ENCODE measurements at places on chromosomes 5 and 9.

DNA sequence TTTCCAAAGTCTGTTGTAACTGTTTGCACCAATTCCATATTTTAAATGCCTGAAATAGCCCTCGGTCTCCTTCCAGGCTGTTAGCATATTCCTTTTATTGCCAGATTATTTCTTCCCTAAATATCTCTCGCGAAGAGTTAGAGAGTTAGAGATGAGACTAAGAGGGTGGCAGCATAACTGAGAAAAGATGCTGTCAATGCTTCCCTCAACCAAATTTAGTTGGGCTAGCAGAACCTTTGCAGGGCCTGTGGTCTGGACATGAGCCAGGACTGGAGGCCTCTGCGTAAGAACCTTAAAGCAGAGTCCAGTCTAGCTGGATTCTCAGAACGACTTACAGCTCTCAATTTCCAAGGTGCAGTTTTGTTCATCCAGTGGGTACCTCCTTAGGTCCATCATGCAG, 135.9 kb downstream of the GABRB2 start:
- H3K4me3 ChIP-seq = no peak overlapping the region
- no peaks in the 10 kb centered on the region for H3K27me3 ChIP-seq
- H3K4me1 ChIP-seq = no peaks in the 10 kb centered on the region
- no peaks in the 10 kb centered on the region for H3K36me3 ChIP-seq
- no peak for DNase-seq

DNA sequence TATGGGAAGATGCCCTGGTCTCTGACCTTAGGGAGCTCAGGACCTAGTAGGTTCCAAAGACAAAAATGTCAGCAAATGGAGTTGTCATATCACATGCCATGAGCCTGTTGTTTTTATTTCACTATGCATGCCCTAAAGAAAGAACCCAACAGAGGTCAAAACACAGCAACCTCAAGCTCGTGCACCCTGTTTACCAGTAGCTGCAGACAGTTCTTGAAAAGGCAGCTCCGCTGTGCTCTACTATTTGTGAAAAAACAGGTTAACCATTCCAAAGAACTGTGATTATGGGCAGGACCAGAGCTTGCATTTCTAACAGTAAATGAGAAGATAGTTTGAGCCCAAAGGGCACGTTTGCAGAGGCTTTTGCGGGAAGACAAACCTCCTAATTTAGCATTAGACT, 22.8 kb downstream of the ITK start:
- peak overlapping the region; percentile 70 for H3K27ac ChIP-seq
- no peak for DNase-seq
- H3K36me3 ChIP-seq = peaks cover 29% of the 10 kb centered on the region
- peaks cover 81% of the 10 kb centered on the region for H3K4me1 ChIP-seq

DNA sequence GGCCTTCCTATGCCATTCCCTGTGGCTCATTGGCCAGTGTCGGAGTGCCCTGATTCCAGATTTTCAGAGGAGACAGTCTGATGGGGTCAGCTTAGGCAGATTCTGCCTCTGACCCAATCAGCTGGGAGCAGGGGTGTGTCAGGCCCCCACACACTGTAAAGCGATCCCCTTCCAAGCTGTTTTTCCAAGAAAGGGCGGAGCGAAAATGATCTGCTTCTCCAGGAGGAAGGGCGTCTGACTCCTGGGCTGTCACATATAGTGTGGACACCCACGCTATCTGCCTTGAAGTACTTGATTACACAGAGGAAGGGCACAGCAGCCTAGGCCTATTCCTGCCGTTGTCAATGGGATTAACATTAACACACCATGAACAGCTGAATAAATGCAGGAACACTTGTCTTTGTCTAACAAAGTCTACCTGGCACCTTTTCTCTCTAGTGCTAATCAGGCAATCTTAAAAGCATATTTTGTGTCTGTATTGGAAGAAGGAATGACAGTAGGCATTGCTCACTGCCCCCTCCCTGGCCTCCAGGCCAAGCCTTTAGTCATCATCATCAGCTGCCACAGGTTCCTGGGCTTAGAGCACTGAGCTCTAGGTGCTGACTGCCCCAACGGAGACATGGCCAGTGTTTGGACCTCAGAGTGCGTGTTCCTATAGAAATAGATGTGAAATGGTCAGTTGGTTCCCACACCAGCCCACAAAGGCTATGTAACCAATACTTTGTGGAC, 218.7 kb downstream of the MELK start:
- no peak overlapping the region for H3K27ac ChIP-seq
- H3K36me3 ChIP-seq = no peaks in the 10 kb centered on the region
- H3K4me1 ChIP-seq = no peaks in the 10 kb centered on the region

GRCh38 chr5:124825250-124825982, 79.0 kb upstream of the ZNF608 start:
- H3K4me3 ChIP-seq = no peak overlapping the region
- H3K36me3 ChIP-seq = no peaks in the 10 kb centered on the region
- H3K27me3 ChIP-seq = no peaks in the 10 kb centered on the region
- no peak overlapping the region for H3K27ac ChIP-seq
- no peak for DNase-seq

GRCh38 chr9:68457803-68458202, 82.9 kb downstream of the TMEM252 start:
- no peak overlapping the region for H3K4me3 ChIP-seq
- DNase-seq = no peak
- H3K36me3 ChIP-seq = no peaks in the 10 kb centered on the region
- H3K27ac ChIP-seq = no peak overlapping the region
- no peaks in the 10 kb centered on the region for H3K27me3 ChIP-seq

DNA sequence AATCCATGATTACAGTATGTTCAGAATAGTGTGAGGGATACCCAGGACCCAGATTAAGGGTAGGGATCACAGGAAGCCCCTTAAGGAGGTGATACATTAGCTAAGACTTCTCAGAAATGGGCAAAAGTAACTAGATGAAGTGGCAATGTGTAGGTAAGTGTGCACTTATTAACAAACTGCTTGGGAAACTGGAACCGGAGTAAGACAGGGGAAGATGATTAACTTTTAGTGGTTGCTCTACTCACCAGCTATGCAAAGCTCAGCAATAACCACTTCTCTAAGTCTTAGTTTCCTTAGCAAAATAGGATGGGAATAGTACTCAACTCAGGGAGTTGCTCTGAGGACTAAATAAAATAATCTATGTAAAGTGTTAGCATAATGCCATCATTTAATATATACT, 182.2 kb downstream of the MCTP1 start:
- no peak overlapping the region for H3K4me3 ChIP-seq
- no peak for DNase-seq
- H3K27me3 ChIP-seq = no peaks in the 10 kb centered on the region
- H3K27ac ChIP-seq = no peak overlapping the region
- no peaks in the 10 kb centered on the region for H3K4me1 ChIP-seq

DNA sequence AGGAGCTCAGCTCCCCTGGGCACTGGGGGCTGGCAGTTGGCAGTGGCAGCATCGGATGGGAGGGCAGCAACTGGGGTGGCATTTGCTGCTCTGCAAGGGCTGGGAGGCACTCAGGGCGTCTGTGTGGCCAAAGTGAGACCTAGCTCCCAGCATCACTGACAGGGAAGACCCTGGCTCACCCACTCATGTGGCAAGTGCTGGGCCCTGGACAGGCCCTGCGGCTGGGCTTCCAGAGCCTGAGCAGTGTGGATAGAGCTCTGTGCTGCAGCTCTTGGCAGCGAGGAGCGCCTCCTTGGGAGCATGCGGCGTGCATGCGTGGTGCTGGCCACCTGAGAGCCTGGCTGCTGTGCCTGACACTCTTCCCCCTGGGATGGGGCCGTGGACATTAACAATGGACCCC, 10.2 kb downstream of the CEP72 start:
- H3K36me3 ChIP-seq = peaks cover 36% of the 10 kb centered on the region
- no peaks in the 10 kb centered on the region for H3K4me1 ChIP-seq
- H3K27ac ChIP-seq = no peak overlapping the region
- no peak overlapping the region for H3K4me3 ChIP-seq
- no peak for DNase-seq
- no peaks in the 10 kb centered on the region for H3K27me3 ChIP-seq

DNA sequence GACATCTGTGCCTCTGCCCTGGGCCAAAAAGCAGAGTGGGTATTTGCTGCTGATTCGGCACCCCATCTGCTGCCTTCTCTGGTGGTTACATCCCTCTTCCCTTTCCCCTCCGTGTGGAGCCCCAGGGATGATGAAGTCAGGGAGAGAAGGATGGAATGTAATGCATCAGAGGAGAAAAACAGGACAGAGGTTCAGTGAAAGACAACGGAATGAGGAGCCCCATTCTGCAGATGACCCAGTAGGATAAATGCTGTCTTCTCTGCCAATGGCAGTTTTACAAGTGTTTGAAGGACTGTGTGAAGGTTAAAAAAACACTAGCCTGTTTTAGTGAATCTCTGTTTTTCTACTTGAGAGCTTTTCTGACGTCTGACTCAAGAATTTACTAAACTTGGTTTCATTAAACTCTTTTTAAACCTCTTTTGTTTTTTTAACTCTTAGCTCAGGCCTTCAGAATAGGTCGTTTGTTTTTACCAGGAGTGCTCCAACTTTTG, 86.3 kb downstream of the NLN start:
- no peak overlapping the region for H3K4me3 ChIP-seq
- peaks cover 7% of the 10 kb centered on the region for H3K4me1 ChIP-seq
- no peak for DNase-seq

DNA sequence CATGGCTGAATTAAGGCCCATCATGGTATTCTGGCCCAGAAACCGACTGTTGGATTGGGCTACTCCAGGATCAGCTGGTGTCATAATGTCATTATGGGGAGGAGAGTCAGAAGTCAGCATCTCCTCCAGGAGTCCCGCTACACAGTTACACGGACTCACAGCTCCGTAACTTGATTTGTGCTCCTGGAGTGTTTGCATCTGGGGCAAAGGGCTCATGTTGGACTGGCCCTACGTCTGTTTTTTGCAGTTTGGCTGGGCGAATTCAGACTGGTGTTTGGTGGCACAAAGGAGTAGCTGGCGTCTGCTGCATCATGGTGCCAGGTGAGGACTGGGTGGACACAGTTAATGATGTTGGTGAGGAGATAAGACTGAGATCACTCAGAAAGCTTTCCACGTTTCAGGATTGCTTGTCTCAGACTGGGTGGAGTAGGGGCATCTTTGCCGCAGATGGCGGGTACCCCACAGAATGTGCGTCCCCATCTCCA, 31.3 kb downstream of the OR2V1 start:
- H3K27me3 ChIP-seq = peaks cover 18% of the 10 kb centered on the region
- no peaks in the 10 kb centered on the region for H3K36me3 ChIP-seq
- H3K4me3 ChIP-seq = no peak overlapping the region
- DNase-seq = no peak
- H3K27ac ChIP-seq = no peak overlapping the region
- peaks cover 4% of the 10 kb centered on the region for H3K4me1 ChIP-seq

DNA sequence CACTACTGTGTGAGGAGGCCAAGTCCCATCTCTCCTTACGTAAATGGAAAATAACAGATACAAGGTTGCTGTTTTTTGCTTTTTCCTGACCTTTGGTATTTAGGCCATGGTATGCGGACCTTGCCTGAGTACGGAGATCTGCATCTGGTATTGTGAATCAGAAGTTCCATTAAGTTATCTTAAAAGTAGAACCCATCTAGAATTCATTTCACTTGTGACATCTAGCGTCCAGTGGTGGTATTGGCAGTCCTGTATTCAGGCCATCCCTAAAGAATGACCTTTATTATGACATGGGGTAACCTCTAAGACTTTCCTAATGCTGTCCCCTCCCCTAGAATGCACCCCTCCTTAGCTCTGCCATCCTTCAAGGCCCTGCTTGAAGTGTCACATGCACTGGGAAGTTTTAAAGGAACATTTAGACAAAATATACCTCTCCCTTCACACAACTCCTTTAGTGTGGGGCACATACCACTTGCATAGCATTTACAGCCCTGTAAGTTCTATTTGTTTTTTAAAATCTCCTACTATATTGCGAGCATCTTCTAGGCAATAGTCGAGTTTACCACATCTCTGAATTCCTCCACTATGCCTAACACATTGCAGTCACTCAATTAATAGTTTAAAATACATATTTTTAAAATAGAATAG, 1.9 kb upstream of the SPDL1 start:
- H3K4me1 ChIP-seq = peaks cover 6% of the 10 kb centered on the region
- no peak overlapping the region for H3K4me3 ChIP-seq
- H3K27ac ChIP-seq = no peak overlapping the region

GRCh38 chr9:109923471-109923760, 143.4 kb downstream of the PALM2AKAP2 start:
- H3K27ac ChIP-seq = no peak overlapping the region
- no peak for DNase-seq
- no peaks in the 10 kb centered on the region for H3K4me1 ChIP-seq
- H3K4me3 ChIP-seq = no peak overlapping the region
- H3K27me3 ChIP-seq = no peaks in the 10 kb centered on the region

- no peak overlapping the region for H3K4me3 ChIP-seq
- no peak for DNase-seq
- H3K4me1 ChIP-seq = peaks cover 28% of the 10 kb centered on the region
- H3K36me3 ChIP-seq = no peaks in the 10 kb centered on the region
- H3K27ac ChIP-seq = peak overlapping the region; percentile 41
- no peaks in the 10 kb centered on the region for H3K27me3 ChIP-seq
Observed at GRCh38 chr5:40441733-40442132, 238.0 kb upstream of the PTGER4 start.

DNA sequence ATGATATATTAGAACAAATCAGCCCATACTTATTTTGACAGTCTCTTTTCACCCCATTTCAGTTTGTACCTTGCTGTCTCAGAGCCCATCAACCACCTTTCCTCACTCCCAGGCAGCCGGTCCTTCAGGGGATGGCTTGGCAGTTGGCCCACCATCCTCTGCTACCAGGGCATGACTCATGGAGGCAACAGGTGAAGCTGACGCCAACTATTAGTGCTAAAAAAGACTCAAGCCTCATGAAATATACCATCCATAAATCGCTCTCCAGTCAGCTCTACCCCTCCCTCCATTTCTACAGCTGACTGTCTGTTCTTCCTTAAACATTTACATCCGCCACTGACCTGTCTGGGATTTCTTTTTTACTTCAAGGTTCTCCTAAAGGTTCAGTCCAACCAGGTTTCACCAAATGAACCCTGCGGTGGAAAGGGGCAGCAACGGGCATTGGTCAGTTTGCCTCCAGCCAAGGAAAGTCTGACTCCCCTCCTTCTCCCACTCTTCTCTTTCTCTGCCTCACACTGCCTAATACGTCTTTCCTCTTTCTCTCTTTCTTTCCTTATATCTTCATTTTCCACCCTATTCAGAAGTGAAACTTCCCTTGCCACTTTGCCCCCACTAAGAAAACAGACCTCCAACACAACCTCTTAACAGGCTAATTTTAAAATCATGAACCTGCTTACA, 439.1 kb downstream of the RAB3C start:
- H3K4me3 ChIP-seq = no peak overlapping the region
- DNase-seq = no peak
- H3K27ac ChIP-seq = no peak overlapping the region
- H3K4me1 ChIP-seq = peaks cover 6% of the 10 kb centered on the region
